ENCODE measurements at places on chromosomes 4 and X.

- no peak for DNase-seq
Measured at GRCh38 chrX:149453030-149453429, 52.1 kb downstream of the IDS start.

DNA sequence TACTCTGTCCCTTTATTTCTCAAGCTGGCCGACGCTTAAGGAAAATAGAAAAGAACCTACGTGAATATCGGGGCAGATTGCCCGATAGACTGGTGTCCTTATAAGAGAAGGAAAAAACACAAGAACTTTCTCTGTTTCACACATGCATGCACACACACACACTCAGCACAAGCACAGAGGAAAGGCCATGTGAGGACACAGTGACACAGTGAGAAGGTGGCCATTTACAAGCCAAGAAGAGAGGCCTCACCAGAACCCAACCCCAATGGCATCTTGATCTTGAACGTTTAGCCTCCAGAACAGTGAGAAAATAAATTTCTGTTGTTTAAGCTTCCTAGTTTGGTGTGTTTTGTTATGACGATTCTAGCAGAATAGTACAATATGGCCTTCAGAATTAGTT, 37.0 kb downstream of the SPRY1 start:
- no peak for DNase-seq

DNA sequence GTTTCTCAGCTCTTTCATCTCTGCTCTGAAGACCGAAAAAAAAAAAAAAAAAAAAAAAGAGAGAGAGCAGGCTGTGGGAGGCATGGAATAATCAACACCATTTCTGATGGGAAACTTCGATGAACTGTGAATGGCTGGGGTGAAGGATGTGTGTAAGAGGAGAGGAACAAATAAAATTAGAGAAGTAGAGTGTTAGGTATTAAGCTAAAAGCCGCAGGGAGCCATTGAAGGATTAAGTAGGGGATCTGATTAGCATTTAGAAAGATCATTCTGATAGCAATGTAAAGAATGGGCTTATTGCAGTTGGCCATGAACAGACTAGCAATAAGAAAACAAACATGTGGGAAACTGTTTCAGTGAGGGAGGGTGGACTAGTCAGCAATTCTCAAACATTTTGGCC, 33.6 kb upstream of the JADE1 start:
- DNase-seq = no peak

GRCh38 chr4:8861576-8862295, 9.9 kb downstream of the HMX1 start:
- no peak for DNase-seq

DNA sequence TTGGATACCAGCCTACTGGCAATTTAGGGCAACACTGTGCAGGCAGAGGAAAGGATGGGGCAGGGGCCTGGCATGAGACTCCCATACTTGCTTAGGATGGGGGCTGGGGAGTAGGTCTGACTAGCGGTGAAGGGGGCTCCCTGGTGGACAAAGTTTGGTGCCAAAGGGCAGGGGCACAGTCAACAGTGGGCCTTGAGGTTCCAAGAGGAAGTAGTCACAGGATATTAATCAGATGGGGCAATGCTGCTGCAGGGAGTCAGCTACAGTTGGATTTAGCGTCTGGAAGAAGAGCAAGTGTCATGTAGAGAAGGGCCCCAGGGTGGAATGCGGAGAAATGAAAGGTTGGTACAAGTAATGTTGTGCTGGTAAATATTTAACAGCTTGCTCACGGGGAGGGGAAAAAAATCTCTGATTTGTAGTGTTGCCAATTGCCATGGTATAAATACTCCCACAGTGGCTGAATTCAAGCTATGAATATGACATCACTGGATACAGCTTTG, 139.4 kb downstream of the PJA1 start:
- no peak for DNase-seq

Data from NCI-H2107 (cell line).